ENCODE measurements at places on chromosomes 4 and X.
A peak's percentile ranks its signal among the peaks of the same experiment; 100 is the strongest.

DNA sequence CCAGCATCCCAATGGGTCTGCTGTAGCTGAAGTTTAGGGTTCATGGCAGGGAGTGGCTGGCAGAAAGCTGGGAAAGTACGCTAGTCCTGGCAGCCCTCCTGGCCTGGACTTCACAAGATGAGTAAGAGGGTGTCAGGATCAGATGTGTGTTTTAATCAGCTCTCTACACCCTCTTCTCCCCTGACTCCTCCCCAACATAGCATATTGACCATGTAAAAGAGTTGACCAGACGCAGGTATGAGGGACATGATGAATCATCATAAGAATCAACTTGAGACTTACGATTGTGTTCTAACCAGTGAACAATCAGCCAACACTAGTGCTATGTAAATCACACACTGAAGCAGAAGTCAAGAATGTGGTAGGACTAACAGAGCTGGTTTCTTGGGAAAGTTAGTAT lies 5.3 kb downstream of the SOWAHB start:
- DNase-seq = no peak

DNA sequence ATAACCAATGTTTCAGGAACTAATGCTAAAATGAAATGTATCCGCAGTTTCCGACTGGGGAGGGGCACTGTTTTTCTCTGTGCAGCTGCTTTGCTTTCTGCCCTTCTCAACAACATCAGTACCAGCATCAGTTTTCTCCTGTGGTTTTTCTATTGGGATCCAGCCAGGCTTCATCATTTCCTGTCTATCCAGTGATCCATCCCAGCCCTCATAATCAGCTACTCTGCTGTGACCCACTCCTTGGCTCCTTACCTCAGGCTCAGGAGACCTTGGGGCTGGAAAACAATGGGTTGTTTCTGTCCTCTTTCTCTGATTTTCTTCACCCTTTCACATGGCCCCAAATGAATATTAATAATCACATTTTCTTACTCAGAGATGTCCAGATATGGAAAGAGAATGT lies 222.2 kb upstream of the DKK2 start:
- no peak for DNase-seq

- no peak for DNase-seq
Measured at GRCh38 chr4:123891881-123892280, 495.3 kb downstream of the SPRY1 start.

- DNase-seq = peak; percentile 68
Measured at GRCh38 chrX:37685381-37686359, at the start of gene XK. Gene XK, plus strand, starts transcription at chrX:37685791. Its CDS starts 171 bp downstream, at chrX:37685962.

- no peak for DNase-seq
Measured at GRCh38 chrX:14936561-14936960, 63.3 kb downstream of the MOSPD2 start.

Data from liver (tissue), 10 donors.